ENCODE measurements at places on chromosomes 1 and 21.

- DNase-seq = no peak
Observed at GRCh38 chr1:232247669-232248068, 382.3 kb downstream of the SIPA1L2 start.

GRCh38 chr1:176878750-176879536 is 285.6 kb downstream of the ASTN1 start:
- no peak for DNase-seq

- no peak for DNase-seq
Observed at GRCh38 chr21:45892156-45892915, 89.2 kb upstream of the COL6A1 start.

DNA sequence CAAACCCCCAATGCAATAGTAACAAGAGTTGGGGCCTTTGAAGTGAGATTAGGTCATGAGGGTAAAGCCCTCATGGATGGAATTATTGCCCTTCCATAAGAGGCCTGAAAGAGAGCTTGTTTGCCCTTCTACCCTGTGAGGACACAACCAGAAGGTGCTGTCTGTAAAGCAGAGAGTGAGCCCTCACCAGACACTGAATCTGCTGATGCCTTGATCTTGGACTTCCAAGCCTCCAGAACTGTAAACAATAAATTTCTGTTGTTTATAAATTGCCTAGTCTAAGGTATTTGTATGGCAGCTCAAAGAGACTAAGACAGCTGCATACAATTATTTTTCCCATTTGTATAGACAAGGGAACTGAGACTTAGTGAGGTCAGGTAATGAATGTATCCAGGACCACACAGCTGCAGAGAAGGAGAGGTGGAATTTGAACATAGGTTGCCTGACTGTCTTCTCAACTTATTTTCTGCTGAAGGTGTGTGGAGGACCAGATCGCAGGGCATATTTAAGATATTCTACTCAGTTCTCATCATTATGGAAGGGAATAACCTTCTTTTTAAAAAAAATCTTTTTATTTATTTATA is 18.7 kb downstream of the IL23R start:
- no peak for DNase-seq

- DNase-seq = no peak
Observed at GRCh38 chr1:66518654-66519053, 15.3 kb upstream of the SGIP1 start.

DNA sequence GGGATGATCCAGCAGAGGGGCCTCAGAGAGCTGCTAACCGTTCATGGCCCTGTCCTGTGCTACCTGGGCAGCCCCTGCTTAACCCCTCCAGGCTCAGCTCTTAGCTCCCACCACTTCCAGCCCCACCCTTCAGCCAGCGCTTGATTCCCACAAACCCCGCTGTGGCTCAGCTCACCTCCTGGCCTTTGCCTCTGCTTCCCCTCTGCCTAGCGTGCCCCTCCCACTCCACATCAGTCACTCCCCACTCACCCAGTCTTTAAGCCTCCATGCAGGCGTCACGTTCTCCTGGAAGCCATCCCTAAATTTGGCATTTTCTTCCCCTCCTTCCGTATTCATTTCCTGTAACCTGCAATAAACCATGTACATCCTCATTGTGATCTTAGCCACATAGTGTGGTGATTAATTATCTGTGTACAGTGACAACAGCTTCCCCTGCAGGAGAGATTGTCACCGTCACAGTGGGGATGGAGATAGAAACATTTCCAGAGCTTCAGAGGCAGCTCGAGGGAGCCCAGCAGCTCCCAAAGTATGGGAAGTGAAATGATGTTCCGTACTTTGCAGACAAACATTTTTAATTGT is 65.5 kb downstream of the EPHB2 start:
- no peak for DNase-seq

DNA sequence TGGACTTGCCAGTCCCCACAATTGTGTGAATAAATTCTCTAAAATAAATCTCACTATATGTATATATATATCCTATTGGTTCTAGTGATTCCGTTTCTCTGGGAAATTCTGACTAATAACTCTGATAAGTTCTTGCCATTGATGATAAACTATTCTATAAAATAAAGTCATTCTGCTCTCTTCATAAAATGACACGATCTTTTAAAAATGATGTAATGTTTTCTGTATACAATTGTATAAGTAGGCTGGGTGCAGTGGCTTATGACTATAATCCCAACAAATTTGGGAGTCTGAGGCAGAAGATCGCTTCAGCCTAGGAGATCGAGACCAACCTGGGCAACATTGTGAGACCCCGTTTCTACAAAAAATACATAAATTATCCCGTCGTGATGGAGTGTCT is 541.0 kb upstream of the ADGRL4 start:
- DNase-seq = no peak

DNA sequence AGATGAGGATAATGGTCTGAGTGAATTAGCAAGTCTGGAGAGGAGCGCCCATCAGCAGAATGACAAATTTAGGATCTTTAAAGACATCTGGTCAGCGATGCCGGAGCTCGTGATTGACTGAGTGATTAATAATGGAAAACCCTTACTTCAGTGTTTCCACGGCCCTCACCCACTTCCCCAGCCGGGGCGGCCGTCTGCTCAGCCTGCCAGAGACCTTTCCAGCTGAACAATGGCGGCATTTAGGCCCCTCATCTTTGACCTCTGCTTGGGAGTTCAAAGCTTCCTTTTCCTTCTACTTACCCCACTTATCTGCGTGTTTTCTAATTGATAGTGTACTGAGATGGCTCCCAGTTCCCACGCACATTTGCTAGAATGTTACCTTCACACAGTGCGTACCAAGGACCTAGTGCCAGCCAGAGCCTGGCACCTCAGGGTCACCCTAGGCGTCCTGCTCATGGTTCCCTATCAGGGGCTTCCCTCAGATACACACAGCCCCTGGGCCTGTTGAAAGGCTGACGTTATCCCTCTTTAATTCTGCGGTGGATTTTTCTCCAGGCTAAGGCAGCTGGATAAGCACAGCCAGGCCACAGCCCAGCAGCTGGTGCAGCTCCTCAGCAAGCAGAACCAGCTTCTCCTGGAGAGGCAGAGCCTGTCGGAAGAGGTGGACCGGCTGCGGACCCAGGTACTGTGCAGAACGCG is 232.8 kb downstream of the SDCCAG8 start:
- no peak for DNase-seq

GRCh38 chr1:57826535-57826934 is 402.7 kb upstream of the DAB1 start:
- no peak for DNase-seq

DNA sequence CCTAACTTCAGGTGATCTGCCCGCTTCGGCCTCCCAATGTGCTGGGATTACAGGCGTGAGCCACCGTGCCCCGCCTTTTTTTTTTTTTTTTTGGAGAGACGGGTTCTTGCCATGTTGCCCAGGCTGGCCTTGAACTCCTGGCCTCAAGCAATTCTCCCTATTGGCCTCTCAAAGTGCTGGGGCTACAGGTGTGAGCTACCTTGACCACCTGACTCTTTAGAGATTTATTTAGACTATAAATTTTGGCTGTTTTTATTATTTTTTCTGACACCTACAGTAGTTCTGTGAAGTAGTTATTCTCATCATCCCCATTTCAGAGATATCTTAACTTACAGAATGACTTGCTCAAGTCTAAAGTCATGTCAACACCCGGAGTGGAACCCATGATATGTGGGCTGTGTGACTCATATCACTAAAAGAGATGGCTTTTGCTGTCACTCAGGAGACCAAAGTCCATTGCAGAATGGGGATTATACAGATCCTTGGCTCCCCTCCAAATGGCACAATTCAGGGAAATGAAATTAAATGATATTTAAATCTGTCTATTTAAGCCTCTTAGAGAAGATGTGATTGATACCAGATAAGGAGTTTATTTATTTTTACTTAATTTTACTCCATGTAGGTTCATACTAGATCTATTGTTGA is 93.2 kb downstream of the CTH start:
- no peak for DNase-seq

DNA sequence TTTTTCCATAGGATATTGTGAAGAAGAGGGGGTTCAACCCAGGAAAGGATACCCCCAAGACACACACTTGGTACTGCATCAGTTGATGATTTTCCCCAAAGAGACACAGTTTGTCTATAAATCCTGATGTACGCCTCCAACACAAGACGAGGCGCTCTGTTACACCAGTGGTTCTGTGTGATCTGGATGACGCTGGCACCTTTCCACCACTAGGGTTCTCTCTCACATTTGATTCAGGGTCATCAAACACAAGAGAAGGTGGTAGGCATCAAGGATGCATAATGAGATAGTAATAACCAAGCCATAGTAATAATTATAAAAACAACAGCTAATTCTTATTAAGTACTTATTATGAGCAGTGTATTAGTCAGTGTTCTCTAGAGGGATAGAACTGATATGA is 508.8 kb upstream of the ZP4 start:
- no peak for DNase-seq

DNA sequence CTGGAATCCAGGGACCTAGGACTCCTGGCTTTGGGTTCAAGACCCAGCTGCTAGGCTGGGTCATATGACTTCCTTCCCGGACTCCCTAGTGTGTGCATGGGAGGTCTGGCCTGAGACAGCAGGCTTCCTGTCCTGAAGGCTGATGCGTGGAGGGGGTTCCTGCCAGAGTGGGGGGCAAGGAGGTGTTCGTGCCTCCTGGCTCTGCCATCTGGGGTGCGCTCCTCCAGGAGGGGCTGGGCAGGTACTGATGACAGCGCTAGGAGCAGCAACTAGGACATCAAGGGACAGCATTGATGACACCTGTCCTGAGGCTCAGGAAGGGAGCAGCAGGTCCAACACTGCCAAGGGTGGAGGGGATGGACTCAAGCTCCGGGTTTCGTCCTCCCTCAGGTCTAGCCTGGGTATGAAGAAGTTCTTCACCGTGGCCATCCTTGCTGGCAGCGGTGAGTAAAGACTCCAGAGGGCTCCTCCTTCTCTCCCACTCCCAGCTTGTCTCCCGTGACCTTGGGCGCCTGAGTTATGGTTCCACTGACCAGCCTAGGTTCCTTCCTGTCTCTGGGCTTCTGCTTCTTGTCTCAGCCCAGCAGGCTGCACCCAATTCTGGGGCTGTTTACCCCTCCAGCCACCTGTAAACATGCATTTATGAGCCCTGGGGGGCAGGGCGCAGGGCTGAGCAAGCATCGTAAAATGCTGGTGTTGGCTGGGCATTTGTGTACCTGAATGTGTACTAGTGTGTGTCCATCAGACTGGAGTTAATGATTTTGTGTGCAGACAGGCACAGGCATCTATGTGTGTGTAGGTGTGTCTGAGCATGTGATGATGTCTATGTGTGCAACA is 871 bp downstream of the PLA2G2F start:
- no peak for DNase-seq

DNA sequence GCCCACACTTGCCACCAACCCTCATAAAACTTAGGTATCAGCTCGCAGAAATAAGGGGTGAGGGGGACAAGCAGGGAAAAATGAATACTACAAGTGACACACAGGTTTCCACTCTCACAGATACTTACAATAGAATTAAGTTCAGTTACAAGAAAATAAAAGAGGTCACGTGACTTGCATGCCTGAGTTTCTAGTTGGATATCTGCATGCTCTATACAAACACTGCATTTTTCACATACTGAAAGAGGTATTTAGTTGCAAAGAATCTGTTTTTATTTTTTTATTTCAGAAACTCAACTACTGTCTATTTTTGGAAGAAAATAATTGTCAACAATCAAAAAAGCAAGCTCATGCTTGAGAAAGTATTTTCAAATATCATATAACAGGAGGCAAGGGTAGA is 43.5 kb downstream of the DPYD start:
- no peak for DNase-seq

Data from stimulated activated CD8-positive, alpha-beta memory T cell treated with anti-CD3 and anti-CD28 coated beads, Interleukin-4, amount 100 ng/mL, for 4 hours (primary cell).